ENCODE measurements at places on chromosomes 16 and 17.

DNA sequence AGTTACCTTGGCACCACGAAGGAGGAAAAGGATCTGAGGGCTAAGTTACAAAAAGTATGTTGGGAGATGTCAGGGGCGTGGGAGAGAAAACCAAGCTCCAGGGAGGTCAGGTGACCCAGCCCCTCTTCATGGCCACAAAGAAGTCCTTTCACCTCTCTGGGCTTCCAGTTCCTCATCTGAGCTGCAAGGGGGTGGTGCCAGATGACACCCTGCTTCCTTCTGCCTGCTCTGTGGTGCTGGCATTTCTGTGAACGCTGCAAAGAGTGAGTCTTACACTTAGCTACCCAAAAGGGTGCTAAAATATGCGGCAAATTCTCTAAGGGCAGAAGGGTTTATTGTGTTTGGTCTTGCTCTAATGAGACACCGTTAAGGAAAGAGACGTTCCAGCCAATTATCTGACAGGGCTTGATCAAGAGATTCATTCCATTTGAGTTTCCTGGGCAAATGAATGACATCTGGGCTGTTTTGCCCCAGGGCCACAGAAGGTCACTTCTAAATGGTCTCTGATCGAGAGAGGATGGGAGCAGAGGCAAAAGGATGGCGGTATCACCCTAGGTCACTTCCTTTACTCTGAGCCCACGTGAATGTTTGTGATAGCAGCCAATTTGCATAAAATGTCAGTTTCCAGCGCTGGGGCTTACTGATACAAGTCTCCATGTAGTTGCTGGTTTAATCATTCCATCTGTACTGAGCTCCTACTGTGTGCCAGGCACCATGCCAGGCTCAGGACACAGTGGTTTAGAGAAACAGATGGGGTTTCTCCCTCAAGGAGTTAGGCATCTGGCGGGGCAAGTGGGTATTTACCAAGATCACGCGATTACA is 210.2 kb downstream of the KATNIP start:
- DNase-seq, result no peak

DNA sequence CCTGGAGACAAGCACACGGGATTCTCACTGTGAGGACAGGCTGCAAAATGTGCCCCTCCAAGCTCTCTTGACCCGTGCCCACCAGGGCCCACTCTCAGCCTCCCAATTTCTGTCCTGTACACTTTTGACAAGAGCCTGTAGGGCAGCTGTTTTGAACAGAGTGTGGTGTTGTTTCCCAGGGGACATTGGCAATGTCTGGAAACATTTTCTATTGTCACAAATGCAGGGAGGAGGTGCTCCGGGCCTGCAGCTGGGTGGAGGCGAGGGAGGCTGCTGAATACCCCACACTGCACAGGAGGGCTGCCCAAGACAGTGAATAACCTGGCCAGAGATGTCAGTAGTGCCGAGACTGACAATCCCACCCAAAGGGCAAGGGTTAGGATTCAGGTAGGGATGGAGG is 10.5 kb downstream of the CEP295NL start:
- DNase-seq, result no peak

DNA sequence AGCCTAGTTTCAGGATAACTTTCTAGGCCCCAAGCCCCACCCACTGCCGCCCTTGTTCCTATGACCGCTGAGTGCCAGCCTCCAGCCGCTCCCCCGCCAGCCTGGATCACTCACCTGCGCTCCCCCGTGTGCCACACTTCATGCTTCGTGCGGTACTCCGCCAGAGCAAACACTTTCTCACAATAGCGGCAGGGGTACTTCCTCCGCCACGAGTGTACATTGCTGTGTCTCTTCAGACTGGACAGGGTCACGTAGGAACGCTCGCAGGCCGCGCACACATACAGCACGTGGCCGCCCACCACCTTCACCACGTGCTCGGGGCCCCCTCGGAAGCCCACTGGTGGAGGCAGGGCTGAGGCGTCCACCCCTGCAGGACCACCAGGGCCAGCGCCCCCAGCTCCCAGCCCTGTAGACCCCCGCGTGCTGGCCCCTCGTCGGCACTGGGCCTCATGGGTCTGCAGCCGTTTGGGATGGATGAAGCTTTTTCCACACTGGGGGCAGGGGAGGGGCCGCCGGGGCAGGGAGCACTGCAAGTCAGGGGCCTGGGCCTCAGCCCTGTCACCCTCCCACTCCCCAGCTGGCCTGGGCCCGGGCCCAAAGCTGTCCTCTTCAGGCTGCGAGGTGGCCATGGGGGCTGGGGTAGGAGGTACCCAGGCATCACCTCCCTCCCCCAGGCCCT is 13.7 kb downstream of the ZBTB4 start:
- no peak for DNase-seq

GRCh38 chr16:58488531-58488930 is 11.4 kb upstream of the NDRG4 start:
- DNase-seq, result no peak

- DNase-seq, result no peak
Observed at GRCh38 chr16:23650674-23651416, 9.6 kb downstream of the DCTN5 start.

DNA sequence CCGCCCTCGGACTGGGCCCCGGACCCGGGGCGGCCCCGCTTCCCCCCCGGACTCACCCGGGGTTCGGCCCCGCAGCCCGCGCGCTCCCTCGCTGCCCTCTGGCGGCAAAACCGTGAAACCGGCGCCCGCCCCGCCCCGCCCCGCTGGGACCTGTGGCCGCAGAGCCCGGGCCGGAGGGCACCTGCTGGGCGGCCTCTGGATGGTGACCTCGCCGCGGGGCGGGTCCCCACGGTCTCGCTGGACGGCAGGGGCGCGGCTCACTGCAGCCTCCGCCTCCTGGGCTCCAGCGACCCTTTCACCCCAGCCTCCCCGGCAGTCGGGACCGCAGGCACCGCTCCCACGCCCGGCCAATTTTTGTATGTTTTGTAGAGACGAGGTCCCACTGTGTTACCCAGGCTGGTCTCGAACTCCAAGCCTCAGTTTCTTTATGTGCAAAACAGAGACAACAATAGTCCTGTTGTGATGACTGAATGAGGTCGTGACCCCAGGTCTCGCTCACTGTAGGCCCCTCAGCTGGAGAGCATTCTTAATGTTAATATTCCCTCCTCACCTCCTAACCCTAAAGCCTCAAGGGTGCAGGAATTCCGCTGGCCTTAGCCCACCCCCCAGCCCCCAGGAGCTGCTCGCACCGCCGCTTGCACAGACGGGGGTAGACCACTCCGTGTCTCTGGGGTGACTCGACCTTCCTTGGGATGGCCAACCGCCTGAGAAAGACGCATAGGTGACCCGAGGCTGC is 33.7 kb upstream of the RPH3AL start:
- DNase-seq, result peak; percentile 78

GRCh38 chr17:9887508-9887907 is 17.6 kb downstream of the RCVRN start:
- DNase-seq, result peak; percentile 43

GRCh38 chr17:16425698-16426659 is 10.6 kb downstream of the TRPV2 start:
- DNase-seq, result no peak

DNA sequence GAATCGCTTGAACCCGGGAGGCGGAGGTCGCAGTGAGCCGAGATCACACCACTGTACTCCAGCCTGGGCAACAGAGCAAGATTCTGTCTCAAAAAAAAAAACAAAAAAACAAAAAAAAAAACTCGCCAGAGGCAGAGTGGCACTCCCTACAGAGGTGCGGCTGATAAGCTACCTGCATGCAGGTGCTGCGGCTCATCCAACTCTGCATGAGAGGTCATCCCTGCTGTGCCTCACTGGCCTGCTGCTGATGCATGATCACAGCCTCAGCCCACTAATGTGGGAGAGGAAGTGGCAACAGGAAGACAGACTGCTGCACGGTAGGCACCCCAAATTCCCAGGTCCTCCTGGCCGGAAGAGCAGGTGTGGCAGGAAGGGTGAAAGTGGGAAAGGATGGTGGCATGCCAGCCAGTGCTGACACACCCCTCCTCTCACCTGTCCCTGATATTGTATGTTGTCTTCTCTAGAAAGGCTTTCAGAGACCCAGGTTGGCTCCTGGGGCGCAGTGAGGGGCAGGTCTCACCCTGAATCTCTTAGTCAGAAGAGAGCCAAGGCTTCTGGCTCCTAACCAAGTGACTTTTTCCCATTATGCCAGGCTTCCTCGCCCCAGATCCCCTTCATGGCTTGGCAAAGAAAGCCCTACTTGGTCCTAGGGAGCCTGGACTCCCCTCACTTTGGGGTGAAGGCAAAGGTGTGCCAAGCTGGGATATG is 11.8 kb downstream of the NXPH3 start:
- no peak for DNase-seq

GRCh38 chr16:49596068-49596467 is 222.5 kb downstream of the C16orf78 start:
- DNase-seq, result no peak

- peak; percentile 70 for DNase-seq
Observed at GRCh38 chr17:45218895-45219661, 2.6 kb upstream of the FMNL1 start.

- DNase-seq, result peak; percentile 82
Observed at GRCh38 chr17:45740553-45741330, 43.4 kb upstream of the CRHR1 start.

DNA sequence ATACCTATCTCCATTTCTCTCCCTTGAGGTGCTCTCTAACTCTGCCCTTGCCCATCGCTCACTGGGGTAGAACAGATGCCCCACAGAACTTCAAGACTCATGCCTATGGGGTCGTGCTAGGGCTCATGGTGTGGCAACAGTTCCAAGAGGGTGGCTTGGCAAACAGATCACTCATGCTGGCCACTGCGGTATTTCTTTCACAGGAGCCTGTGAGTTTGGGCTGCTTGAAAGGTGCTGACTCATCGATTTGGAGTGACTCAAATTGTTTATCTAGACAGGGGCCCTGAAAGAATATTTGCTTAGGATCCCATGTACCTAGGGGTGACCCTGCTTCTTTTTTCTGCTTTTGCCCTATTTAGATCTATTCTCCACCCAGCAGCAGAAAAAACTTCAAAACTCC is 69.9 kb downstream of the IRX5 start:
- peak; percentile 5 for DNase-seq

GRCh38 chr17:38600906-38601305 is 4.8 kb downstream of the SRCIN1 start:
- no peak for DNase-seq

- DNase-seq, result no peak
Observed at GRCh38 chr16:85386467-85387170, 226.5 kb upstream of the GSE1 start.

- DNase-seq, result no peak
Observed at GRCh38 chr17:57528058-57528451, 217.0 kb downstream of the CCDC182 start.

DNA sequence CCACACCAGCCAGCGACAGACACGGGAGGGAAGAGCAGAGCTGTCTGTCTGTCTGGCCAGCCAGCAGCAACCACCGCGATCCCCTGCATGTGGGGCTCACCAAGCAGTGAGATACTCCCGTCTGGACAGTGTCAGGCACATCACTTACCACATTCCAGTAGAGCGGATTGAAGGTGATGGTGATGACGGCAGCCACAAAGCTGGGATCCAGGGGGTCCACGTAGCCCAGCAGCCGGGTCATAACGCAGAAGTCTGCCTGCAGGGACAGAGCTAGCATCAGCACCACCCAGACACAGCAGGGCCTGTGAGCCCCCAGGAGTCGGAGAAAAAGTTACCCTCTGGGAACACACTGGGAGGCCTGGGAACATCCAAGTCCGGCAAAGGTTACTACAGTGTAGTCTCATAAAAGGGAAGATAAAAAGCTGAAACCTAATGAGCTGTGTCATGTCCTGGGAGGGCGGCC is 14.7 kb downstream of the PEMT start:
- no peak for DNase-seq

DNA sequence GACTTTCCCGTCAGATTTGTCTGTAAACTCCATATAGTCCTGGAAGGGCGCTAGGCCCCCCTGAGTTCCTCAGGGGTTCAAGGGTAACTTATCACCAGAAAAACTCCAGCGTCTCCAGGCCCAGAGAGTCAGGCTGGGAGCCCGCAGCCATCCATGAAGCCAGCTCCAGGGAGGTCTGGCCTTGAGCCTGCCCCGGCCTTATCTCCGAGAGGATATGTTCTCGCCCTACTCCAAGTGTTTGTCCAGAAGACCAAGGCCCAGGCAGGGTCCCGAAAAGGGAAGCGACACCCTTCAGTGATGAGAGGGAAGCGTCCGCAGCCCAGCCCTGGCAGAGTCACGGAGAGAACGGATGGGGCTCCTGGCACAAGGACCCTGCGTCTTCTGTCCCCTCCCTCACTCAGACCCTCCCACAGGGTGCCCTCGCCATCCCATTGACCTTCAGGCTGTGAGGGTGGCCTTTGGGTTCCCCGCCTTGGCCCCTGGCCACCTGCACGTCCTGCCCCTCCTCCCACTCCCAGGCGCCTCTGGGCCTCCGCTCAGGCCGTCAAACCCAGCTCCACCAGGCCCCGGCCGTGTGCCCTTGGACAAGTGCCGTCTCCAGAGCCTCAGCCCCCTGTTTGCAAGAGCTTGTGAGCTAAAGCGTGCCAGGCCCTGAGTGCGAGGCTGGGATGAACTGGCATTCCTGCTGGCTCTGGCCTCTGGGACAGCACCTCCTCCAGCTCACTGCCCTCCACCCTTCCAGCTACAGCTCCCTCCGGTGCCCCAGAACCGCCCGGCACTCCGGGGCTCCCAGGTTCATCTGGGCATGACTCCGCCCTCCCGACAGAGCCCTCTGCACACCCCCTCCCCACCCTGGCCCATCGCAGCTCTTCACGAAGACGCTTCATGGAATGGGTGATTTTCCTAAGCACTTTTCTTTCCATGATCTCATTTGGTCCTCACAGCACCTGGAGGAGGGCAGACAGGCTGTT is 83.4 kb downstream of the ZDHHC7 start:
- no peak for DNase-seq

GRCh38 chr16:28078261-28078660 is 14.7 kb upstream of the GSG1L start:
- no peak for DNase-seq

DNA sequence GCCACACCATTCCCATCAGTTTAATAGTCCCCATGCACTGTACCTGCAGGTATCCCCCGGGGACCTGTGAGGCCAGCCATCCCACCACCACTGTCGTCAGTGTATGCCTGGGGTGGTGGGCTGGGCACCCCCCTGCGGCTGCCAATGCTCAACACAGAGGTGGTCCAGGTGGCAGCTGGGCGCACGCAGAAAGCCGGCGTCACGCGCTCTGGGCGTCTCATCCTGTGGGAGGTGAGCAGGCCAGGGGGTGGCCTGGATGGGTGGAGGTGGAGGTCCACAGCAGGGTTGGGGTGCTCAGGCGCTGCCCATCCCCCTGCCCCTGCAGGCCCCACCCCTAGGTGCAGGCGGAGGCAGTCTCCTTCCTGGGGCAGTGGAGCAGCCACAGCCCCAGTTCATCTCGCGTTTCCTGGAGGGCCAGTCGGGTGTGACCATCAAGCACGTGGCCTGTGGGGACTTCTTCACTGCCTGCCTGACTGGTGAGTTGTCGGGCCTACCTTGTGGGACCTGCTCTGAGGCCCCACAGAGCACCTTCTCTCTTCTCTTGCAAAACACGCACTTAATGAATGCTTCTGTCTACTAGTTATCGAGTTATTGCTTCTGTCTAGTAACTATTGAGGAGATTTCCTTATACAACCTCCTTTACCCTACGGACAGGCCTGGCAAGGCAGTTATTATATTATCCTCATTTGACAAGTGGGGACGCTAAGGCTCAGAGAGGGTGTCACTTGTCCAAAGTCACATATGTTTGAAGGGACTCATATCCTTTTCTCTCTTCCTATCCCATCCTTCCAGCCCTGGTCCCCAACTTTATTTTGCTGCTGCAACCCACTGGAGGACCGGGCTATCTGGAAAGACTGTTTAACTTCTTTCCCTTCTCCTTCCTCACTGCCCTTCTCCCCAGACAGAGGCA is 5.8 kb upstream of the TRAF4 start:
- DNase-seq, result no peak

All from RWPE1 (cell line).